ENCODE measurements at places on chromosomes 7 and 10.

GRCh38 chr7:123314886-123315285, 115.1 kb upstream of the SLC13A1 start:
- no peak for DNase-seq

DNA sequence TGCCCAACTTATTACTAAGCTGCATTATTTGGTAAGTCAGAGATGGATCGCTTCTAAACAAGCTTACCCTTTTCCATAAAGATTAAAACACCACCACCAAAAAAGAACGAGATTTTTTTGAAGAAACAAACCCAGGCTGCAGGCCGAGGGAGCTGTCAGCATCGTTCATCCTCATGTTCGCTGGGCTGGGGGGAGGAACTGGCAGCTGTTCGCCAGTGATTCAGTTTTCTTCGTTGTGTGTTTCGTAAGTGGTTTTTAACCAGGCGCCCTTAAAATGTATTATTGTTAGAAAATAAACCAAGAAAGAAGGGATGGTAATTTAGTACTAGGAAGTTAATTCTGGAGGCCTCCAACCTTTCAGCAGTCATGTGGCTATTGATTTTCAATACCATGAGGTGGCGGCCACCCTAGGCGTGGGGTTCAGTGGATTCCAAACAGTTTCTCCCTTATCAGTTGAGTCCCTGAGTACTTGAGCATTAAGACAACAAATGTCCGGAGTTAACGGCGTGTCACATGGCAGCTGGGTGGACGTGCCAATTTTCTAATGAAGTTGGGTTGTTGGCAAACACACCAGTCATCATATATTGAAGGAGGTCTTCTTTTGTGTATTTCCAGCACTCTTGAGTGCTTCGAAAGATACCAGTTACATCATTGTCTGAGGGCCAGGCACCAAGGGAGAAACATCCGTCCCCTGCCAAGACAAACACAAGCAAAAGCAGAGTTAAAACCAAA, 173.2 kb downstream of the EBF3 start:
- DNase-seq: no peak

GRCh38 chr7:22151901-22152300, 205.1 kb downstream of the RAPGEF5 start:
- DNase-seq: no peak

GRCh38 chr7:102897211-102897631, 15.6 kb upstream of the LRRC17 start:
- no peak for DNase-seq

DNA sequence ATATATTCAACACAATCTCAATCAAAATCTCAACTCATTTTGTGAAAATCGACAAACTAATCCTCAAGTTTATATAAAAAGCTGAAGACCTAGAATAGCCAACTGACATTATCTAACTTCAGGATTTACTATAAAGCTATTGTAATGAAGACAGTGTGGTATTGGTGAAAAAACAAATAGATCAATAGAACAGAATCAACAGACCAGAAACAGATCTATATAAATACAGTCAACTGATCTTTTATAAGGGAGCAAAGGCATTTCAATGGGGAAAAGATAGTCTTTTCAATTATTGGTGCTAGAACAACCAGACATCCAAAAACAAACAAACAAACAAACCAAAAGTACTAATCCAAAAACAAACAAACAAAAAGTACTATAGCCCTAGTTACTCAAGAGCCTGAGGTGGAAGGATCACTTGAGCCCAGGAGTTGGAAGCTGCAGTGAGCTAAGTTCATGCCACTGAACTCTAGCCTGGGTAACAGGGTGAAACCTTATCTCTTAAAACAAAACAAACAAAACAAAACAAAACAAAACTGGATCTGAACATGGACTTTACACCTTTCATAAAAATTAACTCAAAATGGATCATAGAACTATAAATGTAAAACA, 26.6 kb upstream of the AKR1D1 start:
- DNase-seq: no peak

- peak; percentile 68 for DNase-seq
These were observed 3.2 kb downstream of the PARP12 start for GRCh38 chr7:140059273-140060242.

DNA sequence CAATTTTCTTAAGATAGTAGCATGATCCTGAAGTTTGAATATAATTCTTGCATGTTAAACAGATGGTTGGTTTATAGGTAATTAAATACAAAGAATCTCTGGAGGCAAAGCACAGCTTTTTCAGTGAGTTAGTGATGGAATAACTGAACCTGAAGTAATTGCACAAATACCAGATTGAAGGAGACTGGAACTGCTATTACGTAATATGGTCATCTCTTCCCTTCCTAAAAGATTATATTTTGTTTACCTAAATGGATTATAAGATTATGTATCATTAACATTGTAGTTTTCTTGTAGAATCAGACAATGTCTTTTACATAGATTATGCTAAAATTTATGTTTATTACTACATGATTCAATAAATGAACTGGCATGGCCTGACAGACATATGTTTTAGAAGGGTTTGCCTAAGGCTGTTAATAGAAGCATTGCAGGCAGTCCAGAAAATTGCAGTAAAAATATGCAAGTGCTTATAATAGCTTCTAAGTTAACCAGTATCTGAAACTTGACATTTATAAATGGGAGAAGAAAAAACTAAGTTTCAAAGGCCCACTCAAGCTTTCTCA, 35.8 kb upstream of the GPR37 start:
- no peak for DNase-seq

DNA sequence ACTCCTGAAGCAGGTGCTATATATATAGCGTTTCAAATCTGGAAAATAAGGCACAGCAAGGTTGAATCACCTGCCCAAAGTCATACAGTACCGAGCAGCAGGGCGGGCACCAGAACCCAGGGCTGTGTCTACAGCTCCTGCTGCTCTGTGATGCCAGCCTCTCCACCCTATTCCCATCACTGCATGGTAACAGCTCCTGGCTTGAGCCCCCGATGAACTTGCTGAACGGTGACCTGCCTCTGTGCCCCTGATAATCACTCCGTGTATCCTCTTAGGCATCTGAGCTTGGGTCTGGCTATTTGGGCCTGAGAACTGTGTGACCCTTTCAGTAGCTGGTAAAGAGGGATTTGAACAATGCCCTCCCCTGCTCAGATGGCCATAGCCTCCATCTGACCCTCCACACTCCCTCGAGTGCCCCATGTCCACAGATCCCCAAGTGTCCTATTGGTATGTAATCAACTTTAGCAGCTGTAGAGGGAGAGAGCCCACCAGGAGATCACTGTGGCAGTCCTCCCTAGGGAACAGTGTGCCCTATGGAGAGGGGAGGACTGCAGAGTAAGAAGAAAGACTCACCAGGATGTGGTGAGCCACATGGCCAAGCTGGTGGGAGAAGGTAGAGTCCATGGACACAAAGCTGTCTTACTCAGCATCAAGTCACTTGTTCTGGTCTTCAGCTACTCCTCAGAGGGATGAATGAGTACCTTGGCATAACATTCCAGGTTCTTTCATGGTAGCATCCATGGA, 1.1 kb upstream of the ARHGAP22 start:
- no peak for DNase-seq

DNA sequence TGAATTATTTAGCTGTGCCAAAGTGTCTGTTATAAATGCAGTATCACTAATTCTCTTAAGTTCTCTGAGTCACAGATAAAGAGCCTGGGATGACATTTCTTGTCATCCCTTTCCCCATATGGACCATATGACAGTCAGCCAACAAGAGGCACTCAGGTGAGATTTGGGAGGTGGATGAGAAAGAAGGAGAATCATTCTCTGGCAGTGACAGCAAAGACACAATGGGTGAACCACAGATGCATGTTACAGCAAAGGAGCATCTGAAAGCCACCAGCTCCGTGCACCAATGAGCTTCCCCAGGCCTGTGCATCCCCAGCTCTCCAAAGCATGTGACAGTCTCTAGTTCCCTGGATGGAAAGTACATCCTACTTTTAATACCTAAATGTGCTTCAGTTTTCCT, 10.8 kb downstream of the GIMAP6 start:
- DNase-seq: no peak

- no peak for DNase-seq
These were observed 9.2 kb upstream of the PRTFDC1 start for GRCh38 chr10:24961582-24961981.
